Left lobe of liver (tissue), 2 donors: ENCODE measurements at places on chromosomes 16 and 17. TPM values are rescaled to one million over a fixed set of nuclear protein-coding genes. Genes with fewer than 3 reads are reported as not detected.
A peak's percentile ranks its signal among the peaks of the same experiment; 100 is the strongest.

GLIS2 gene
- 1.6 TPM for total RNA-seq

ZPBP2 gene
- not detected for total RNA-seq

SLFN14 gene
- total RNA-seq, result 0.05 TPM

KRT15 gene
- 0.15 TPM for total RNA-seq

GRCh38 chr16:4637501-4638166, 13.0 kb downstream of the MGRN1 start:
- DNase-seq, result no peak

GRCh38 chr17:46026166-46027047, 27.4 kb downstream of the STH start:
- DNase-seq, result peak; percentile 39

- DNase-seq, result no peak
Observed at GRCh38 chr17:72184805-72185204, 64.0 kb downstream of the SOX9 start.
